ENCODE measurements at places on chromosomes 3 and 15.

- no peak for DNase-seq
Observed at GRCh38 chr3:172138792-172139507, 99.6 kb downstream of the FNDC3B start.

GRCh38 chr15:76303909-76304308, 7.4 kb downstream of the ETFA start:
- DNase-seq: no peak

DNA sequence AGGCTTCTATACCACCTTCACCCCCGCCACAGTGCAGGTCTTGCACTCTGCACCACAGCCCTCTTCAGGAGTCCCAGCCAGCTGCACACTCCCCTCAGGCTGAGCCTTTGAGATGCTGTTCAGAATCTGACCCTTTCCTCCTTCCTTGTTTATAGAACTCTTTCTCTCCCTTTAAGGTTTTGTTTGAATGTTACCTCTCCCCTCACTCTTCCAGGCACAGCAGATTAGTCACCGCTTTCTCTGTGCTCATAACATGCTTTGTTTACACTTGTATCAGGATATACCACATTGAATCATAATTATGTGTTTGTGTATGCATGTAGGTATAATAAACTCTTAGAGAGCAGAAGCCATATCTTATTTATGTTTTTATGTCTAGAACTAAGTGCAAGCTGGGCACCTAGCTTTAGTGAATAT, 168.4 kb upstream of the BCL6 start:
- DNase-seq: no peak

DNA sequence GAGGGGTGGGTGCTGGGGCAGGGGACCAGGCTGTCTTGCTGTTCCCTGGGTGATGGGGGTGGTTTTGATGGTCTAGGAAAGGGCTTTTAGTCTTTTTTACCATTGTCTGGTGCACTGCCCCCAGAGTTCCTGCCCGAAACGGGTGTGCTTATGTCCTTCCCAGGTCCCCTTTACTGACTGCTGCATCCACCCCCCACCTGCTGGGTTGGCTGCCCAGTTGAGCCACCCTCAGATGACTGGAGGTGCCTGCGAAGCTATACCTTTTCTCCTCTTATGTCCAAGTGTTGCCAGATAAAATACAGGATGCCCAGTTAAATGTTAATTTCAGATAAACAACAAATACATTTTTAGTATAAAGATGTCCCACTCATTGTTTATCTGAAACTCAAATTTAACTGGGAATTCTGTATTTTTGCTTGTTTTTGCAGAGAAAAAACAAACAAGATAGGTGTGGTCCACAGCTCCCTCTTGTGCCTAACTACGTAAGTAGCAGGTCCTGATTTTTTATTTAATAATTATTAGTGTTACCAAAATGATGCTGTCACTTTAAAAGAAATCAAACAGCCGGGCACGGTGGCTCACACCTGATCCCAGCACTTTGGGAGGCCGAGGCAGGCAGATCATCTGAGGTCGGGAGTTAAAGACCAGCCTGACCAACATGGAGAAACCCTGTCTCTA, 6.1 kb upstream of the RPP14 start:
- no peak for DNase-seq

GRCh38 chr3:174532776-174533175, 326.4 kb upstream of the NAALADL2 start:
- DNase-seq: no peak

- DNase-seq: no peak
Observed at GRCh38 chr15:75213768-75214221, 12.1 kb downstream of the C15orf39 start.

GRCh38 chr3:49512781-49513355, 41.4 kb upstream of the BSN start:
- no peak for DNase-seq

DNA sequence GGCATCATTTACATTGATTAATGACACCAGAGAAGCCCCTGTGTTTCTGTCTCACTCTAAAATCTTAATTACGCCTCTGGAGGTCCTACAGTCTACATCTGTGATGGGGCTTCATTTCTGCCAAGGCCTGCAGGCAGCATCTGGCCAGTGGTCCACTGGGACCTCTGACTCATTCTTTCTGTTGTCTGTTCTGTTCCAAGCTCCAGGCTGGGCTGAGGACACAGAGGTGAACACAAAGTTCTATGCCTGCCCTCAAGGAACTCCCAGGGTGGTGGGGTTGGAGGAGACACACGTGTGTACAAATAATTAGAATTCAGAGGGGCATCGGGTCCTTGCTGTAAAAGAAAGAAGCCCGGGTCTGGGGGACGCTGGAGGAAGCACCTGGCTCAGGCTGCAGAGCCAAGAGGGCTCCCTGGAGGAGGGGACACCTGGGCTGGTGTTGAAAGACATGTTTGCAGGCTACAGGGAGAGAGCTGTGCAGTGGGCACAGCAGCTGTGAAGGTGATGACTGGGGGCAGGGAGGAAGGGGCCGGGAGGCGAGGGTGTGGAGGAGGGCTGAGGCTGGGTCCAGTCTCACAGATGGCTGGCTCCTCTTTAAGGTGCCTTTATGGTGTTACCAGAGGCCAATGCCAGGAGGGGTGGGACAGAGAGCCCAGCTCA, 103.3 kb upstream of the PRR23E start:
- DNase-seq: no peak

DNA sequence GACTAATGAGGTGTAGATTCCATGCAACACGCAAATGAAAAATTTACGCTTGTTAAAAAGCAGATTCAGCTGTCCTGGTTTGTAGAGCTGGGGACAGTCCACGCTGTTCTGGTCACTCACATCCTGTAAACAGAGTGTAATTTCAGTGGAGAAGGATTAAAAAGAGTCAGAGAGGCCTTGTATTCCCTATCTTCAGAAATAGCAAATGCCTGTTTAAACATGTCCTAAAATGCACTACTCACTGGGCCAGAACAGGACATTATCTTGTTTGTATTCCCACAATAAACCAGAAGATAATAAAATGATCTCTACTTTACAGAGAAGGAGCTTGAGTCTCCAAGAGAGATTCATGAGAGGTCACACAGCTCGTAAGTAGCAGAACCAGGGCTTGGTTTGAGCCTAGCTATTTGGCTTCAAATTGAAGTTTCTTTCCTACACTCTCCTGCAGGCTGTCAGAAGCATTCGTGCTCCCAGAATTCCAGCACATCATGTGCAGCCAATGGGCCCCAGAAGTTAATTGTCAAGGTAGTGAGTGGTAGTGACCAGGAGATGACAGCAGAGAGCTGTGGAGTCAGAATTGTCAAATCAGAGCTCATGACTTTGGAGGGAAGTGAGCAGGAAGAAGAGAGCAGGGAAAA, 242.5 kb downstream of the ATP8B4 start:
- no peak for DNase-seq

DNA sequence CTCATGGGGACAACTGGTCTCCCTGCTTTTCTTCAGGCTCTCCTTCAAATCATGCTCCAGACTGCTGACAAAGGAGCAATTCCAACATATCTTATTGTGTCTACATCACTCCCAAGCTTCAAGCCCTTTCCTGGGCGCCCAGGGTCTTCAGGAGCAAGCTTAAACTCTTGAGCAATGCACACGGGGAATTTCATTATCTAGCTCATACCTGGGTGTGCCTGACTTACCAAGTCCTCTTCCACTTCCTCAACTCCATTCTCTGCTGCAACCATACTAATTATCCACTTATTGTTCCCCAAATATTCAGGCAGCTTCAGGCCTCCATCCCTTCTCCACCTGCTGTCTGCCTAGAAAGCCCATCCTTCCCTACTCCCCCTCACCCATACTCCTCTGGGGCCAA, 50.6 kb downstream of the B3GNT5 start:
- no peak for DNase-seq

GRCh38 chr3:145857956-145858355, 303.0 kb downstream of the PLOD2 start:
- DNase-seq: no peak

DNA sequence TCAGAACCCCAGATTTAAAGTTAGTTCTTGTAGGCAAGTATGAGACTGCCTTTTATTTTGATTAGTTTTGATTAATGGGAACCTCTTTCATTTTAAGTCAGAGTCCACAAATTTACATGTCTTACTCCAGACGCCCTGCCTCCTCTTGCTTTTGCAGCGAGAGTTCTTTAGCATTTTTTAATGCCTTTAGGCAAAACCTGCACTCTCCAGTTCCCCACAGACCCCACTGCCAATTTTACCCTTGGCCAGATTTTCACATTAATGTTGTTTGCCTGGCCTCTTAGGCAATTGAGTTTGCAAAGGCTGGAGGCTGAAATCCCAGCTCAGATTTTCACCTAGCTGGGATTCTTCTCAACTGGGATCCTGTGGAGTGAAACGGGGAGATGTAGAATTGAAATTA, 85.8 kb downstream of the GAP43 start:
- no peak for DNase-seq

DNA sequence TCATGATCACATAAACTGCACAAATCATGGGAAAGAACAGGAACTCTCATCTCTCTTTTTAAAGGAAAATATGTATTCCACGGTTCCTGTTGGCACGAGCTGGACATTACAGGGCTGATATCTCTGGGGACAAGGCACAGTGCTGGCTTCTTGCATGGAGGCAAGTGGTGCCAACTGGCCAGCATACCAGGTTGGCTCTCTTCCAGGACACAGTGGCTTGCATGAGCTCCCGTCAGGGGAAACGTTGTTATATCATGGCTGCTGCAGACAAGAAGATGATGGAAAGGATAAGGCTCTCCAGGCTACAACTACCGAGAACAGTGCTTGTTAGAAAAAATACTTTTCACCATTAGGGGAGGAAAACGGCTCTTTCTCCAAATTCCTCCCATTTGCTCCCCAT, 283.9 kb downstream of the RORA start:
- no peak for DNase-seq

GRCh38 chr15:80613762-80614365, 81.2 kb upstream of the ABHD17C start:
- DNase-seq: no peak

DNA sequence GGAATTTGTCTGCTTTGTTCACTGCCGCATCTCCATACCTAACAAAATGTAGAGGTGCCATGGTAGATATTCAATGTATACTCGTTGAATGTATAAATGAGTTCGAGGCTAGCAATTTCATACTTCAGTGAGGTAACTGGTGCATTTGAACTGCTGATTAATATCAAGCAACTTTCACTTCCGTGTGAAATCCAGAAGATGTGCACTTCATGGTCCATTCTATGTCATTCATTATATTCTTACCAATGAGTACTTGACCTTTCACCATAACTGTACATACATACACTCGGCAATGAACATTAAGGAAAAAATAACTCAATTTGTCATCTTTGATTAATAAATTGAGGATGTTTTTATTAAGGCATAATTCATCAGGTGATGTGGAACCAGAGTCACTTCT, 598.5 kb downstream of the ZNF385D start:
- no peak for DNase-seq

DNA sequence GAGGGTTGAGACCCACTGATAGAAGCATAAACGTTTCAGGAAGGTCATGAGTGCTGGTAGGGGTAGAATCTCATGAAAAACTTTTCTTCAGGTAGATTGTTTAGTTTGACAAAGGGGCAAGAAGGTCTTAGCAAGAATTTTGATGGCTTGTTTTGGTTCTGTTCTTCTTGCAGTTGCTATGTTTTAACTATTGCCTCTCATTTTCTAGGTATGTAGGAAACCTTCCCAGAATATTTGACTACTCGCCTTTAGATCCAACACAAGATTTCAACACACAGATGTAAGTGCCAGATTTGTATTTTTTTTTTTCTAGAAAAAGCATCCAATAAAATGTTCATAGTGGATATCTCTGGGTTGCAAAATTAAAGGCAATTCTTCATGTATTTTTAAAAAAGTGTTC, 77.1 kb downstream of the USP13 start:
- DNase-seq: no peak

- DNase-seq: no peak
Observed at GRCh38 chr3:75631541-75631940, 32.6 kb upstream of the FRG2C start.

Measured in stimulated activated CD8-positive, alpha-beta memory T cell treated with anti-CD3 and anti-CD28 coated beads, Interleukin-4, amount 100 ng/mL, for 1 hour (primary cell).